Erythroblast (primary cell): ENCODE measurements at places on chromosomes 16 and 17.

GRCh38 chr17:64133546-64134215 lies 3.7 kb upstream of the ERN1 start:
- peak; percentile 83 for DNase-seq

- DNase-seq, result no peak
Observed at GRCh38 chr16:71966932-71967331, 33.3 kb downstream of the PKD1L3 start.

- peak; percentile 67 for DNase-seq
Observed at GRCh38 chr17:77959126-77959925, 823 bp downstream of the TNRC6C start.

- DNase-seq, result no peak
Observed at GRCh38 chr17:81451823-81452222, 56.6 kb downstream of the BAHCC1 start.

DNA sequence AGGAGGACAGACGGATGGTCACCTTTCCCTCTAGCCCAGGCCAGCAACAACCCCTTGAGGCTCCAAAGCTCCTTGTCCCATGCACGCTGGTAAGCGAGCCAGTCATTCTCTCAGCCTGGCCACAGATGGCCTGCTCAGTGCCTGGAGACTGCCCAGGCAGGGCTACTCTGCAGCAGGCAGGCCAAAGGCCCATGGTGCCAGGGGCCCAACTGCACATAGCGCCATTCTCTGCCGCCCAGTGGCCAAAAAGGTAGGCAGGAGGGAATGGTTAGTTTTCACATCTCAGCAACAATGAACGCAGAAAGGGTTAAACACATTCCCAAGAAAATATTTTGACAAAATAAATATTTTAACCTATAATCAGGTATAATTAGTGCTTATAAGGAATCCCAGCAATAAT lies 7.7 kb upstream of the SREBF1 start:
- DNase-seq, result no peak

GRCh38 chr16:82715833-82716232 lies 89.1 kb downstream of the CDH13 start:
- no peak for DNase-seq

- DNase-seq, result no peak
Observed at GRCh38 chr16:57624044-57624688, 4.3 kb upstream of the ADGRG1 start.

GRCh38 chr16:68972720-68973119 lies 129.4 kb downstream of the TANGO6 start:
- DNase-seq, result no peak

DNA sequence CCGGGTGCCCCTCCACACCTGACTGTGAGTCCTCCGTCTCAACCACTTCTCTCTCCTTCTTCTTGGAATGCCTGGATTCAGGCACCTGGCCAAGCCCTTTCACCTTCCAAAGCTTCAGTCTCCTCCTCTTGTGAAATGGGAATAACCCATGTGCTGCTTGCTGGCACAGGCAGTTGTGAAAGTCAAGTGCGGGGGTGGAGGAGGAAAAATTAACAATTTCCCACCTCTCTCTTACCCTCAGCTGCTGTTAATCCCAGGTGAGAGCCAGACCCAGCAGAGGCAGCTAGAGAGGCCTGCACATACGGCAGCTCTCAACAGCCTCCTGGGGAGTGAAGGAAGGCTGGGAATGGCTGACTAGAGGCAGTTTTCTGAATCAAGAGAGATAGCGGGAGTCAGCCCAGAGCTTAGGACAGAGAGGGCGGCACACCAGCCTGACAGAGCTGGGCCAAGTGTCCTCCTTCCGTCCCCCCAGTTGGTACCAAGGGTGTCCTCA lies 77.9 kb upstream of the LGALS9 start:
- DNase-seq, result no peak

DNA sequence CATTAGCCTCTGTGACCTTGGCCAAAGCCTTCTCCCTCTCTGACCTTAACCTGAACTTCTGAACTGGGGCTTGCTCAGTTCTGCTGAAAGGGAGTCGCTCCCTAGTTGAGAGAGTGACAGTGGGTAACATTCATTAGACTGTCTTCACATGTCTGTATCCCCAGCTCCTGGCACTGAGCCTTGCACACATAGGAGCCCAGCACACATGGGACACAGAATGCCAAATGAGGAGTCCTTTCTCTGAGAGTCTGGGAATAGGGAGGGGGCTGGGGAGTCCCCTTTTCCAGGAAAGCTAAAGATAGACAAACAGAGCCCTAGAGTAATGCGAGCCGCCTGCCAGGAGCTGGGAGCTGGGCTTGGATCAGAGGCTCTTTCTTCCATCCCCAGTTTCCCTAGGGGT lies 2.5 kb downstream of the TAC4 start:
- DNase-seq, result no peak

GRCh38 chr16:78882751-78883150 lies 717.8 kb downstream of the MAF start:
- no peak for DNase-seq

GRCh38 chr17:58281511-58282011 lies 826 bp upstream of the MPO start:
- no peak for DNase-seq

DNA sequence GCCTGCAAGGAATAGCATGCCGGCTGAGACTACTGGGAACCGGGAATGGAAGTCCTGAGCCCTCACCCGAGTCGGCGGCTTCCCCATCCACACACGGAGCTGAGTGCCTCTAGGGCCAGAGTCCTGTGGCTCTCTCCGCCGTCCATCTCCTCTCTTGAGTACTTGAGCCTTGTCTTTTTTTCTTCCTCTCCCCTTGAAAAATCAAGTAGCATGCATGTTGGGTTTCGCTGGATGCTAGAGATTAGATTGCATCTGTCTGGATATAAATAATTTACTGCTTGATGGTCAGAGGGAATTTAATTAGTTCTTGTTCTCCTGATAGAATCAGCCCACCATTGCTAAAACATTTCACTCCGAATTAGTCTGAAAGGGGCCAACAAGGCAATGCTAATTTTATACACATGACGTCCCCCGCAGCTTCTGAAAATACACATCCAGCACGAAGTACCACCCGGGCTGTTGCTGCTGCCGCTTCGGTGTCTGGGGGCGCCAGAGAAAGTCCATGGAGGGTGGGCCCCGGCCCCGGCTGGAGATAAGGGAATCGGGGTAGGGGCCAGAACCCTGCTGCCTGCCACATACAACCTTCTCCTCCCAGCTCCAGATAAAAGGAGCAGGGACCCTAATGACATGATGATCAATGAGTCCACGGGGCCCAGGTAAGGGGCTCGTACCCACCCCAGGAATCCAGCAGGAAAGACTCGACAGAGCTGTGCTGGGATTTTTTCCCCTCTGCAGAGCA lies 48.5 kb downstream of the RBFOX3 start:
- no peak for DNase-seq

DNA sequence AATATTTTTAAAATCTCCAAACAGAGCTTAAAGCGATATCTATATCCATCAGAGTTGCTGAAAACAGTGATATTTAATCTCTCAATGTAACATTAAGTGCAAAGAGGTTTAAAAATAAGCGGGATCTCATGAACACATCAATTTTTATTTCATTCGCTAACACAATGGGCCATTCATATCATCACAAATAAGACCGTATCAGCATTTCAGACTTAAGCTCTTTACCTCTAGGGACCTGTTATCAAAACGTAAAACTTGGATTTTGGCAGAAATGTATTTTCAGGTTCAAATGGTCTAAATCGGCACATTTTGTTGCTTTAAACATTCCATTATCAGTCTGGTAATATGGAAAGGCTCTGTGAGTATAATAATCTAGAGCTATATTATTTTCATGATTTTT lies 77.9 kb downstream of the TOX3 start:
- DNase-seq, result no peak

- DNase-seq, result no peak
Observed at GRCh38 chr16:21641916-21642315, 10.5 kb downstream of the IGSF6 start.

- no peak for DNase-seq
Observed at GRCh38 chr17:4519361-4519788, 20.7 kb downstream of the SPNS2 start.

DNA sequence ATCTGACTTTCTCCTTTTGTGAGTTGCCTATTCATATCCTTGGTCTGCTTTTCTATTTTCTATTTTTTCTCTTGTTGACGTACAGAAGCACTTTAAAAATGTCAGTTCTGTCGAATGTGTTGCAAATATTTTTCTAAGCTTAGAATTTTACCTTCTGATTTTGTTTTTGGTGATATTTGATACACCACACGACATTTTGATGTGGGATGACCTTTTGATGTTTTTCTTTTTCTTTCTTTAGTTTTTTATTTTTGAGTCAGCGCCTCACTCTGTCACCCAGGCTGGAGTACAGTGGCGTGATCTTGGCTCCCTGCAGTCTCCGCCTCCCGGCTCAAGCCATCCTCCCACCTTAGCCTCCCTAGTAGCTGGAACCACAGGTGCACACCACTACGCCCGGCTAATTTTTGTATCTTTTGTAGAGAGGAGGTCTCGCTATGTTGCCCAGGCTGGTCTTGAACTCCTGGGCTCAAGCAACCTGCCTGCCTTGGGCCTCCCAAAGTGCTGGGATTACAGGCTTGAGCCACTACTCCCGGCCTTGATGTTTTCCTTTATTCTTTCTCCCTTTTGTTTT lies 39.6 kb downstream of the WSB1 start:
- DNase-seq, result no peak

GRCh38 chr16:68086860-68087268 lies 1.7 kb downstream of the NFATC3 start:
- peak; percentile 53 for DNase-seq

- DNase-seq, result no peak
Observed at GRCh38 chr17:81302861-81303333, 7.8 kb upstream of the SLC38A10 start.

GRCh38 chr16:86225905-86226371 lies 284.4 kb upstream of the FOXF1 start:
- no peak for DNase-seq

- DNase-seq, result no peak
Observed at GRCh38 chr16:62035115-62036092, 834 bp downstream of the CDH8 start.

GRCh38 chr17:36094746-36095145 lies 4.8 kb upstream of the CCL3 start:
- no peak for DNase-seq

- DNase-seq, result no peak
Observed at GRCh38 chr17:17810084-17810894, 26.5 kb downstream of the SREBF1 start.

GRCh38 chr16:89334461-89334860 lies 117.0 kb downstream of the ZNF778 start:
- DNase-seq, result no peak

DNA sequence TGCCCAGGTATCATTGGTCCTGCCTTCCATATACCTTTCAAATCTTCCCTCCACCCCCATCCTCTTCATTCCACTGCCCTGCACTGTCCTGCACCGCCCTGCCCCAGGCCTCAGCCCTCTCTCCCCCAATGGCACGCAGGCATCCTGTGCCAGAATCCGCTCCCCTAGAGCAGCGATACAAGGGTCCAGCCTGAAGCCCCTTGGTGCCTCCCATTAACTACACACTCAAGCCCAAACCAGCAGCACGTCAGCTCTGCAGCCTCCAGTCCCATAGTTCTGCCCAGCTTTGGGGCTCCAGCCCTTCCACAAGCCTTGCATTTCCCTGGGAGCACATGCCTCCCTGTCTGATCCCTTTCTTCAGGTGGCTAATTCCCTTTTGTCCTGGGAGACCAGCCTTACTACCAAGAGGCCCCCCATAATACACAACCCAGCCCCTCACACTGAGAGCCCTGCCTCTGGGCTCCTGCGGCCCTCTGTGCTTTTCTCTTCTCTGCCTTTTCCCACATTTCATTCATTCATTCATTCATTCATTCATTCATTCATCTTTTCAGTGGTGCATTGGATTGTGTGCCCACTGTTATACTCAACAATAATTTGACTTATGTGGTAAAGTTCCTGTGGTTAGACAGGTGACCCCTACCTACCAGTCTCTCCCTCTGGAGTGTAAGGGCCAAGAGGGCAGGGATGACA lies 26.8 kb upstream of the DLX3 start:
- DNase-seq, result no peak

DNA sequence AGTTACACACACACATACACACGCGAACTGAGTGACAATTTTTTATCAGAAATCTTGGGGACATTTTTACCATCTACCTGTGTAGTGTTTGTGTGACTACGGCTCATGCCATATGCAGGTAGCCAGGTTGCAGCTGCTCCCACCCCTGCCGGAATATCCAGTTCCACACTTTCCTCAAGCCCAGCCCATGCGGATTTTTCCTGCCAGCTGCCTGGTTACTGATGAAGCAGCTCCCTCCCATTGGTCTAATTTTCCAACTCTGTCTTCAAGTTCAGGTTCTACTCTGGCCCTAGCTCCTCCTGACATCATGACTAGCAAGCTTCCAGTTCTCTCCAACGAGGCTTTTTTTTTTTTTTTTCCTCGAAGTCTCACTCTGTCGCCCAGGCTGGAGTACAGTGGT lies 4.8 kb downstream of the GSG1L2 start:
- DNase-seq, result no peak

DNA sequence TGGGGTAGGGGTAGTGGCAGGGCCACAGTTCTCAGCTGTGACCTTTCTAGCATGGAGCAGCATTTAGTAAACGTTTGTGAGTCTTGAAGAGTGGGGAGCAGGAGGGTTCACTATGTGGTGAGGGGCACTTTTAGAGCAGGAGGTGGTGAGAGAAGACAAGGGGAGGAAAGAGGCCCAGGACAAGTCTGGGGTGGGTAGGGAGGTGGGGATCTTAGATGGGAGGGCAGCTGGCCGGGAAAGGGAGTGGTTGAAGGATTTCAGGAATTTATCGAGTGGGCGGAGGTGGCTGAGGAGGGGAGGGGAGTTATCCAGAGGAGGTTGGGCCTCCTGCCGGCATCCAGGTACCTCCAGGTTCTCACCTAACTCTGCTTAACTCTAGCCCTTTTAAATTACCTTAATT lies 1.9 kb downstream of the CLEC16A start:
- DNase-seq, result no peak

DNA sequence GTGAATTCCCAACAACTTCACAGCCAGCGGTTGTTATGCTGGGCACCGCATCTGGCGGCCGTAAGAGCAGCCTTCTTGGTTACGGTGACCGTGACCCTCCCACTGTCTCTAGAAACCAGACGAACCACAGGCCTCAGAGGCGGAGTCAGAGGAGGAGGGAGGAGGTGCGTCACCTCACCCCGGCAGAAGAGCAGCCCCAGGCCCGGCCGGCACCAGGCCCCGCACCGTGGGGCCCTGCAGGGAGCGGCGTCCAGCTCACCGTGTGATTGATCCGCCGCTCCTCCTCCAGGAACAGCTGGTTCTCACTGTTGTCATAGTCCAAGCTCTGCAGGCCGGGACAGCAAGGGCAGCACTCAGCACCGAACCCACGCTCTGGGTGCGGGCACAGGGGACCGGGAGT lies 13.7 kb downstream of the CLCN7 start:
- DNase-seq, result no peak

DNA sequence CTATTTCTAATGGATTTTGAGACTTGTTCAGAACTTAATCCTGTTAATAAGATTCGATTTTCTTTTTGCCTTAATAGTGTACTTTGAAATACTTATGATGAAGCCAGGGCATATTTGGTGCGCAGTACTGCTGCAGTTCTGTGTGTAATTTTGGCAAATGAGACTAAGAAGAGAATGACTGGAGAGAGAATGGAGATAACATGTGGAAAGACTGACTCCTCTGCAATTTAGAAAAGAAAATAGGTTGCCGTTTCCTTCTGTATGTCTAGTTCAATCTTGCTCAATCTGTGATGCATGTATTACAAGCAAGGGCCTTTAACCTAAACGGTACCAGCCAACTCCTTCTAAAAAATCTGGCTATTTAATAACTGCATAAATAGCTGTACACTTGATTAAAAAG lies 285.1 kb upstream of the CDH11 start:
- no peak for DNase-seq
